ENCODE measurements at places on chromosomes 16 and 17.

DNA sequence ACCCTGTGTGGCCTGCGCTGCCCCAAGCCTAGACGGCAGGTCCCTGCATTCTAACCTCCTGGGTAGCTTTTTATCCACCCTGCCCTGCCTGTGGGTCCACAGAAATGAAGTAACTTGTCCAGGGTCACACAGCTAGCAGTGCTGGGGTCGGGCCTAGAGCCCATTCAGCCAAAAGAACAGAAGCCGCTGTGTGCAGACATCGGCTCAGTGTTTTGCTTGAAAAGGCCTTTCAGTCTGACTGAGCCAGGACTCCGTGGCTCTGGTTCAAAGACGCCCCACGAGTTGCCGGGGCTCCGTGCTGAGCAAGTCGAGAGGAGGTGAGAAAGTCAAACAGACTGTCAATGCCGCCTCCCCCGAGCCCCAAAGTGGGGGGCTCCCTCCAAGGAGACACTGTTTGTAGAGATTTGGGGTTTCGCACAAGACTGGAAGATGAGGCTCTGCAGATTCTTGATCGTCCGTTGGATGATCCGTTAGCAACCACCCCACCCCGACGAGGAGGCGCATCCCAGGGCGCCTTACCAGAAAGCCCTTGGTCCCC is 226.2 kb downstream of the NTN1 start:
- no peak for DNase-seq

GRCh38 chr17:73174126-73174525 is 9.3 kb downstream of the SSTR2 start:
- DNase-seq: no peak

GRCh38 chr17:36859003-36859300 is 78.3 kb upstream of the LHX1 start:
- no peak for DNase-seq

DNA sequence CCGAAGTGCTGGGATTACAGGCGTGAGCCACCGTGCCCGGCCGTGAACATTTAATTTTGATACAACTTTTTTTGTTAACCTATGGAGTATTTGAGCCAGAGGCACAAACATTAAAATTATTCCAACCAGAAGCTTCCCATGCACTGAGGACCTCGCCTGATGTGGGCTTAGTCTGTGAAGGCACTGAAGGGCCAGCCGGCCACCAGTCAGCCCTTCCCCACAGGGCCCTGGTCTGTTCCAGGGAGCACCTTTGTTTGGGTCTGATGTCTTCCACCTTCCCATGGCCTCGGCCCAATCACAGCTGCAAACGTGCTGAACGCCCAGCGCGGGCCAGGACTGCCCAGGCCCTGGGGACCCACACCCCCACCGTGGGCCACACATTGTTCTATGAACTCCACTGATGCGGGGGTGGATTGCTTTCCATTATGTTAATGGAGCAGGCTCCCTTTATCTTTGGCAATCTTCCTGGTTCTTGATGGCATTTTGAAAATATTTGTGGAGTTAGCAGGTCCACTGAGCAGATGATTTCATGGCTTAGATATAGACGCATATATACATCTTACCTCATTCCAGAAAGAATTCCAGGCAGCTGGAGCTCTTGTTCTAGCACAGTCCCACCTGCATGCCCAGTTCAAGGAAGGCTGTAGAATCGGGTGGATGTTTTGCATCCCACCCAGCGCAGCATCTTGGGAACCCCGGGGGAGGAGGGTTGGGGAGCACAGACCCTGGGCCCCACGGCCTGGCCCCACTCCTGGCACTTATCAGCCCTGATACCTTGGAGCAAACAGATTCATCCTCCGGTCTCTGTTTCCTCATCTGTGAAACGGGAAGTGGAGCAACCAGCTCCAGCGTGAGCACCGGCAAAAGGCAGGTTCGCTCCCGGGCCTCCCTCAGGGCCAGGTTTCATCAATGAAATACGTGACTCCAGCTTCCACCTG is 14.5 kb downstream of the SPIRE2 start:
- DNase-seq: no peak

Measured in NCI-H69 (cell line).